ENCODE measurements at places on chromosomes 6 and 20.

- DNase-seq = no peak
Measured at GRCh38 chr6:20918868-20919267, 384.6 kb downstream of the CDKAL1 start.

DNA sequence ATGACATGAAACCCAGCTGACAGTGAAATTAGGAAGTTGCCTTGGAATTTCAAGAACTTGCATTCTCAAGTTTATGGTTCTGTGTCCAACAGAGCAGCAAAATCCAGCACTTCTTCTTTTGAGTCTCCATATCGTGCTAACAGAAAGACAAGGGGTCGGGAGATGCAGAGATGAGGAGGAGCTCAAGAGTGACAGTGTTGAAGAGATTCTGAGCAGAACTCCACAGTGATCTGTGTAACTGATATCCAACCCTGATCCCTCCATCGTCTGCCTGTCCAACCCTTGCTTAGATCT lies 21.2 kb upstream of the BTN1A1 start:
- no peak for DNase-seq

GRCh38 chr6:158763434-158764182 lies 55.6 kb downstream of the EZR start:
- peak; percentile 24 for DNase-seq

- no peak for DNase-seq
Measured at GRCh38 chr6:133889557-133890403, 867 bp downstream of the TCF21 start.

DNA sequence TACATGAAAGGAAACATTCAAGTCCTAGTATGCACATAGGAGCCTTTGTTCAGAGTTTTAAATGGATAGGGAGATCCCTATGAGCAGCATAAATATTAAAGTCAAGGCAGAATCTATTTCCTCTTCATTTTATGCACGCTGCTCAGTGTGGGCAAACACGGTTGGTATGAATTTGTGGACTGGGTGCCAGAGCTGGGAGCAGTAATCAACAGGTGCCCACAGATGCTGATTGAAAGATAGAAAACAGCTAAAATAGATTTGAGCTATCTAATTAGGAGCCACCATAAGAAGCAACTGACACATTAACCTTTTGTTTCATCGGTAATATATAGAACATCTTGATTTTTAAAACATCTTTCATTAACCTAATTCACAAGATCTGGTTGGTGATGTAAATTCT lies 175.5 kb downstream of the EYS start:
- DNase-seq = no peak

- DNase-seq = no peak
Measured at GRCh38 chr6:168490757-168491156, 49.8 kb downstream of the SMOC2 start.

DNA sequence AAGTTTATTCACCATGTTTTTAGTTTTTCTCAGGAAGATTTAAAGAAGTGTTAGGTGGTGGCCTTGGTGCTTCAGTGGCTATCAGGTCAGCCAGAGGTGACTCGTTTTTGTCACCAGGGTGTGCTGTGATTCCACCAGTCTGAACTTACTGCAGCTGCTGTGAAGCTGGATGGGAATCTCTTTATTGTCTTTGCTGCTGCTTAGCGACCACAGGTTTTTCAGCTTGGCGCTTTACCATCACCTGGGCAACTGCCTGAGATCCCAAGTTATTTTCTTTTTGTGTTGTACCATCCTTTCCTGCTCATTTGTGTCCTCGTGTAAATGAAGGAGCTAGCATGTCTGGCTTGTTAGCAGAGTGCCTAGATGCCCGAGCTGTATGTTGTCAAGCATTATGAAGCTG lies 146.9 kb downstream of the MACROD2 start:
- no peak for DNase-seq

DNA sequence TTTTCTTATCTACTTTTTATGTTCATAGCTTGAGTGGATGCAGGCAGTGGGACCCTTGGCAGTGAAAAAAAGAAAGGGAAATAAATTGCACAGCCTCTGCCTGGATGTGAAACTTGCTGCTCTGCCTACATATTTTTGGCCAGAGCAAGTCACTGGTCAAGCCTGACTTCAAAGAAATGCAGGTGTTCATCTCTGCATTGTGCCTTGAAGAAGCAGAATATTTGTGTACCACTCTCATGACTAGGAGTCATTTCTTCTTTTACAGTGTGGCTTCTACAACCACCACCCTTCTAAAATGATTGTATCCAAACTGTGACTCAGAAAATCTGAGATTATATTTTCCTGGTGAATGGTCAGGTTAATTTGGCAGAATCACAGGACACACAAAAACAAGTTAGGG lies 2.5 kb upstream of the KATNA1 start:
- no peak for DNase-seq

DNA sequence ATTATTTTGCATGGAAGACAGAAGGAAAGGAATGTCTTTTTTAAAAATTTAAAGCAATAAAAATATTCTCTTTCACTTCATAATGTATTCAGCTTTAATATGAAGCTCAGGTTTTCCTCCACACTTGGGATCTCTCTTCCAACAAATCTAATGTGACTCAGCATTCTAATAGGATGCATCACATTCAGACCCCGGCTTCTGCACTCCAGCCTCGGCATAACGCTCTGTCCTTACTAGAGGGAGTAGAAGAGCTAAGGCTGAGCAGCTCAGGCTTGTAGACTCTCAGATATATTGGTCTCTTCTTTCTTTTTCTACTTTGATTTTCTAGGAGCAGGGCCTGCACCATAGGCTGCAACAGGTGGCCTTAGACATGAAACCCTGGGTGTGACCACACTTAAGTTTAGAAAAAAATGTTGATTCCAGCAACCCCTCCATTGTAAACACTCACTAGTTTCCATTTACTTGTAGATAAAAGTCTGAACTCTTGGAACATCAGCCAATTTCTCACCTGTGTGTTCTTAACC lies 161.7 kb downstream of the PAK5 start:
- no peak for DNase-seq

- DNase-seq = no peak
Measured at GRCh38 chr6:15893556-15894253, 230.9 kb upstream of the DTNBP1 start.

GRCh38 chr20:57573894-57574293 lies 13.0 kb downstream of the PCK1 start:
- no peak for DNase-seq

GRCh38 chr6:128641703-128642102 lies 121.3 kb upstream of the PTPRK start:
- no peak for DNase-seq

- DNase-seq = no peak
Measured at GRCh38 chr20:54127855-54128574, 45.8 kb downstream of the CYP24A1 start.

DNA sequence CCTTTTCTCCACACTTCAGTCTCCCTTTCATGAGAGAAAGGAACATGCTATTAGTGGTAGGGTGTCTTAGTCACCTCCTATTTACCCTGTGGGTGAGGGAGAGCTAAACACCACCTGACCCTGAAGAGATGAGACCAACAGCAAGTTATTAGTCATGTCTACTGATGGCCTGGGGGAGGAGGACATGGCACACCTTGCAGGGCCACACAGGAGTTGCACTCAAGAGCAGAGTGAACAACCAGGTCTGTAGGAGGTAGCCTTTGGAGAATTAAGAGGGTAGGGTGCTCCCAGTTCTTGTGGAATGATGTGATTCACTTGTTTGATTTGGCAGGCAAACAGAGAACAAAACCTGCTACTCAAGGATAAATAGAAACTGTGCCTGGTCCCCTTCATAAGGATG lies 82.7 kb upstream of the FABP7 start:
- DNase-seq = no peak

DNA sequence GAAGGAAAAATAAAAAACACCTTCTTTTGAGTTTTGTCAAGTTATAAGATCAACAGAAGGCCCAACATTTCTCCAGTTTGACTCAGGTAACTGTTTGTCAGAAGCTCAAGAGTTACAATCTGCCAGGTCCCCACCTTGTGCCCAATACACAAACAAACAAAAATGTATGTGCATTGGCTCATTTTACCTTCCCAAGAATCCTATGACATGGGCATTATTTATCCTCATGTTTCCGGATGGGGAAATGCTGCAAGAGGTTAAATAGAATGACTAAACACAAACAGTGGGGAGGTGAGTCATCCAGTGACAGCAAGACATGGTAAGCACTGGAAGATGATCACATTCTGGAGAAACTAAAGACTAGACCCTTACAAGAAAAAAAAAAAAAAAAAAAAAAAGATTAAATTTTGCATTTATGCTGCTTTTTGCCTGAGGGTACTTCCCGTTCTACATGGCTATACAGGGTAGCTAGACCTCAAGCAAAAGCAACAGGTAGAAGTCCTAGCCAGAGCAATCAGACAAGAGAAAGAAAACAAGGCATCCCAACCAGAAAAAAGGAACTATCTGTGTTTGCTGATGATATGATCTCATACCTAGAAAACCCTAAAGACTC lies 23.6 kb upstream of the ANKRD60 start:
- no peak for DNase-seq

- no peak for DNase-seq
Measured at GRCh38 chr20:37283530-37284195, 5.8 kb upstream of the MANBAL start.

GRCh38 chr6:40723967-40724366 lies 136.8 kb upstream of the LRFN2 start:
- DNase-seq = no peak

GRCh38 chr6:154951345-154952200 lies 43.5 kb upstream of the TIAM2 start:
- no peak for DNase-seq

GRCh38 chr20:54084727-54085388 lies 14.5 kb upstream of the BCAS1 start:
- DNase-seq = no peak

DNA sequence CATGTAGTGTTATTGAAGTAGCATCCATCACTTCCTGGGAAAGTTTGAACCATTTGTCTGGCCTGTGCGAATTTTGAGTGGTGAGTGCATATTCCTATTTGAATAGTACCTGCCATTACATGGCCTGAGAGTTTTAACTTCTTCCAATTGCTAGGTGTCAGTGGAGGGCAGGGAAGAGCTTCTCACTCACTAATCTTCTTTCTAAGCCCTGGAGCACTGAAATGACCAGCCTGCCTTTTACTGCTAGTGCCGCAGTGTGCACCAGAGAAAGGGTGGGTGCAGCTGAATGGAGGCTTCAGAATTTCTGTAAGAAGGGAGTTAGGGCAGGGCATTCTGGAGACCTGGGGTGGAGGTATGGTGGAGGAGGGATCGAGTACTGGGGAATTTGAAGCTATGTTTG lies 45.5 kb downstream of the RNF144B start:
- no peak for DNase-seq

- no peak for DNase-seq
Measured at GRCh38 chr6:47141963-47142362, 99.8 kb upstream of the ADGRF1 start.

DNA sequence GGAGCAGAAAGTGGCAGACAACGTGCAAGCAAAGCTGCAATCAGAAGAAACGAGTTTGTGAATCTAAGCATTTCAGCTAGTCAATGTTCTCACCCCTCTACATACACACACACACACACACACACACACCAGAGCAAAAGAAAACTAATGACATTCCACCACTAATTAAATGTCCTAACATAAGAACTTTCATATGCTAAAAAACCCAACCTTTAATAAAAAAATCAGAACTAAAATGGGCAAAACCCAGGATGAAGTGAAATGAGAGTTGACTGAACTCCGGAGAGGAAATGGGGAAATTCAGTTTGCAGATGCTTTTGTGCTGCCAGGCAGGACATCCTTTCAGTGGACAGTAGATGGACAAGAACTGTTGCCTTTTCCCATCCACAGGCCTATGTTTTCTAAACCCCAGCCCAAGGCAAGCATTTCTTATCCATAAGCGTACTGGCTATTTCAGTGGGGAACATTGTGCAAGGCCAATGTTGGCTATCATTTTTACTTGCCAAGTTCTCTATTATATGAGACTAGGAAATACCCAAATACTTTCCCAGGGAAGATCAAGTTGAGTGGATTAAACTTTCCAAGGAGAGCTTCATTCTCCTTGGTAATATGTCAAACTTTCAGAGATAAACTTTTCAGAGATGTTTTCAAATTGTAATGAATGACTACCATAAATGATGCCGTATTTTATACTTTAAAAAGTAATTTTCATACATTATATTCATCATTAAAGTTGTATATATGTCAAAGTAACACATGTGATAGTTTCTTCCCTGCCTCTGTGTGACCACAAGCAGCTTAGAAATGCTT lies 27.3 kb downstream of the RIN2 start:
- no peak for DNase-seq

DNA sequence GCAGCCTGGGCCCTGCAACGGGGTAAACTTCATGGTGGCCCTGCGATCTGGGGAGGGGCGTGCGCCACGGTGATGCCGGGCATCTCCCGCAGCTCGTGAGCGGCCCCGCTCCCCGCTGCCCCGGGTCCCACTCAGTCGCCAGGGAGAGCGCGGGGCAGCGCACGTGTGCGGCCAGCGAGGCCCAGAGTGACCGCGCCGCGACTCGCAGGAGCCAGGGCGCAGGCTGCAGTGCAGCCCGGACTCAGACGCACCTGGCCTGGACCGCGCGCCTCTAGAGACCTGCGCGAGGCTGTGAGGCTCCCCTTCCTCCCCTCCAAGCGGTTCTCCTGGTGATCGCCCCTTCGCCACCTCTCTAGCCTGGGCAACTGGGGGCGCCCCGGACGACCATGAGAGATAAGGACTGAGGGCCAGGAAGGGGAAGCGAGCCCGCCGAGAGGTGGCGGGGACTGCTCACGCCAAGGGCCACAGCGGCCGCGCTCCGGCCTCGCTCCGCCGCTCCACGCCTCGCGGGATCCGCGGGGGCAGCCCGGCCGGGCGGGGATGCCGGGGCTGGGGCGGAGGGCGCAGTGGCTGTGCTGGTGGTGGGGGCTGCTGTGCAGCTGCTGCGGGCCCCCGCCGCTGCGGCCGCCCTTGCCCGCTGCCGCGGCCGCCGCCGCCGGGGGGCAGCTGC lies 652 bp downstream of the BMP6 start:
- no peak for DNase-seq

DNA sequence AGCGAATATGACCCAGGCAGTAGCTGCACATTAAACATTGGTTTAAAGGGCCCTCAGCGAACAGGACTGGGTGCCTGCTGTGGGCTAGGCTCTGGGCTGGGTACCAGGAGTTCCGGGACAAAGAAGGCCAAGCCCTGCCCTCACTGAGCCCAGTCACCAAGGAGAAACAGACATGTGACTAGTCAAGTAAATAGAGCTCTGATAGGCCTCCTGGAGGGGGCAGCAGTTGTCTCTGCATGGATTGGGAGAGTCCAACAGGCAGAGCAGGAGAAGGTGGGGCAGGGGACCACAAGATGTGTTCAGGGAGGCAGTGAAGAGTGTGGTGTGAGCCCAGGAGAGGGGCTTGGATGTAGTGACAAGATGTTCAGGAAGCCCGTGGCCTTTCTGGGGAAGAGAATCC lies 3.1 kb downstream of the HM13 start:
- DNase-seq = no peak

- DNase-seq = no peak
Measured at GRCh38 chr20:46963196-46963529, 68.5 kb downstream of the EYA2 start.

GRCh38 chr6:150153905-150154492 lies 11.2 kb downstream of the PPP1R14C start:
- no peak for DNase-seq

GRCh38 chr6:19995575-19996257 lies 158.5 kb downstream of the ID4 start:
- no peak for DNase-seq
